ENCODE measurements at places on chromosomes 2 and 18.

DNA sequence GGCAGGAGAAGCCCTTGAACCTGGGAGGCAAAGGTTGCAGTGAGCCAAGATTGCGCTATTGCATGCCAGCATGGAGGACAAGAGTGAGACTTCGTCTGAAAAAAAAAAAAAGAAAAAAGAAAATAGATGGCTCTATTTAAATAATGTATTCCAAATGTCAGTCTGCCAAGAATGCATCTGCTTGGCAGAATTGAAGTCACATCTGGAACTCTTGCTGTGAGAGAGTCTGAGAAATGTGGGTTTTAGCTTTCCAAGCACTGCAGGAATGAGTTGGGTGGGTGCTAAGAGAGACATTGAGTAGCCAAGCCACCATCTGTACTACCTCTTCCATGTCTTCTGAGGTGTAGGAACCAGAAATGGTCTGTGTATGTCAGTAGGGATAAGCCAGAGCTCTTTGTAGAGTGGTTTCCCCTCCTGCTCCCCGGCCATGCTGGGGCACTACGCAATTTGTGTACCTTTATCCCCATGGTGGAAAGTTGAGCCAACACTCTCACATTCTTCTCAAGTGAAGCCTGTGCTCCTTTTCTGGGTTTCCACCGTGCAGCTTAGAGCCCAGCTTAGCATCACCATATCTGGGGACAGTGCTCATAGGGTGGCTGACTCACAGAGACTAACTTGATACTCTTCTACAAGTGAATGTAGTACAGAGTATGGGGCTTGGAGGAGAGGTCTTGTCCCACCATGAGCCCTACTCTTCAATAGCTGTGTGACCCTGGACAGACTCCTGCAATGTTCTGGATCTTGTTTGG, 25.3 kb downstream of the IL1F10 start:
- DNase-seq, result no peak

GRCh38 chr2:167475791-167476190, 587.5 kb downstream of the XIRP2 start:
- no peak for DNase-seq

GRCh38 chr18:45059695-45060094, 379.0 kb downstream of the SETBP1 start:
- no peak for DNase-seq

GRCh38 chr2:10919410-10919770, 7.7 kb downstream of the KCNF1 start:
- DNase-seq, result no peak

All from activated naive CD8-positive, alpha-beta T cell treated with anti-CD3 and anti-CD28 coated beads for 36 hours (primary cell).